ENCODE measurements at places on chromosomes 12 and 14. TPM values are rescaled to one million over a fixed set of nuclear protein-coding genes. Genes with fewer than 3 reads are reported as not detected.

- no peak for DNase-seq
These were observed 62.8 kb downstream of the ANO4 start for GRCh38 chr12:100857418-100857817.

GRCh38 chr14:100294963-100295330 lies 11.3 kb downstream of the SLC25A29 start:
- no peak for DNase-seq

Gene MIP
- total RNA-seq: 1.2 TPM

Gene RXYLT1
- total RNA-seq: 29.2 TPM

- DNase-seq: no peak
These were observed 11.6 kb downstream of the DAD1 start for GRCh38 chr14:22577334-22577908.

DNA sequence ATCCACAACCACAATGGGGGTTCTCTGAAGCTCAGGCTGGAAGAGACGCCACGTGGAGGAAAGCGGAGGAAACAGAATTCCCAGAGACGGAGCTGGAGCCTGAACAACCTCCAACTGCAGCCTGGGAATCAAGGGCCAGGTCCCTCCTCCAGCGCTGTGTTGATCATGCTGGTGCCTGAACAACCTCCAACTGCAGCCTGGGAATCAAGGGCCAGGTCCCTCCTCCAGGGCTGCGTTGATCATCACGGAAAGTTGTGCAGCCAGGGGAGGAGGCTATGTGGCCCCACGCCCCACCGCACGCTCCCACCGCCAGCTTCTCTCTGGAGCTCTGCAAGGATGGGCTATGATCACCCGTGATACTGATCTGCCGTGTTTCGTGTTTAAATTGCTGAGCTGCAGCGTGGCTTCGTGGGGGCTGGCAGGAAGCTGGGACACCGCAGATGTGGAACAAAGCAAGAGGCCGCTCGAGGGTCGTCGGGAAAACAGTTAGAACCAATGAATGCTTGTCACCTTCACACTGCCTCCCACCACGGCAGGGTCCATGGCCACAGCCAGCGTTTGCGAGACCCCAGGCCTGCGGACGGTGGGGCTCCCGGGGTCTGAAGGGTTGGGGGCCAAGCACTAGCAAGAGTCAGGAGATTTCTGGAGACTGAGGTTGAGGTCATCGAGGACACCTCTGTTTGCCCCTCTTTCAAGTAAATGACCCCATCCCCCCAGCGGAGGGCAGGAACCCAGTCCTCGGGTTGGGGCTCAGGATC lies 51.8 kb upstream of the FBRSL1 start:
- no peak for DNase-seq

DNA sequence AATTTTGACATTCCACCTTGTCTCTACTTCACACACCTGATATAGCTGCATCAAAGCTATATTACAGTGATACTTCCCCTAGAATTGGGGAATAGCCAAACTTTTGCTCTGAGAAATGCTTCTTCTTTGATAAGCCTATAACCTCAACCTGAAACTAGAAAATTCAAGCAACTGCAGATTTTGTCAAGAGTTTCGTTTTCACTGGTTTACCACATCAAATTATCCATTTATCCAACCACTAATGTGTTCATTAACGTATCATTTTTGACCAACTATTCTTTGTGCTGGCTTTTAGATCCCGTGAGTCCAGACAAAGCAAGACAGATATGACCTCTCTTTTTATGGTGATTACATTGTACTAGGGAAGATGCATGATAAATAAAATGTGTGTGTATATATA lies 13.5 kb upstream of the TAS2R46 start:
- no peak for DNase-seq

Measured in testis (tissue), 5 donors.